Astrocyte of the hippocampus (primary cell): ENCODE measurements at places on chromosomes 16 and 17.
A peak's percentile ranks its signal among the peaks of the same experiment; 100 is the strongest.

- DNase-seq, result peak; percentile 41
Observed at GRCh38 chr17:58303971-58304749, 23.4 kb upstream of the MPO start.

- DNase-seq, result peak; percentile 51
Observed at GRCh38 chr16:84308120-84308519, 13.4 kb downstream of the WFDC1 start.

GRCh38 chr17:12922120-12922519 lies 95.7 kb downstream of the ELAC2 start:
- no peak for DNase-seq

DNA sequence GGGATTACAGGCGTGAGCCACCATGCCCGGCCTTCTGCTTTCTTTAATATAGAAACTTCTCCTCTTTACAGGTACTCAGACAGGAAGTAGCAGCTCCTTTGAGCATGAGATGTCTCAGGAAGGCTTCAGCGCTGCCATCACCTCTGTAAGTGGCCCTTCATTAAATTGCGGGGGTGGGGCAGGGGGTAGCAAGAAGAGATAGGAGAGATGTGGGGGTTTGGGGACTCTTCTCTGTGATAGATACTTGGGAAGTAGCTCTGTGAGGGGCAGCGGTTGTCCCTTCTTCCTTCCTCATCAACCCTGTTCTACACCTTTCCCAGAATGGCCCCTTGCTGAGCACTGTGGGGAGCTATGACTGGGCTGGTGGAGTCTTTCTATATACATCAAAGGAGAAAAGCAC lies 16.8 kb downstream of the ITGAM start:
- no peak for DNase-seq

DNA sequence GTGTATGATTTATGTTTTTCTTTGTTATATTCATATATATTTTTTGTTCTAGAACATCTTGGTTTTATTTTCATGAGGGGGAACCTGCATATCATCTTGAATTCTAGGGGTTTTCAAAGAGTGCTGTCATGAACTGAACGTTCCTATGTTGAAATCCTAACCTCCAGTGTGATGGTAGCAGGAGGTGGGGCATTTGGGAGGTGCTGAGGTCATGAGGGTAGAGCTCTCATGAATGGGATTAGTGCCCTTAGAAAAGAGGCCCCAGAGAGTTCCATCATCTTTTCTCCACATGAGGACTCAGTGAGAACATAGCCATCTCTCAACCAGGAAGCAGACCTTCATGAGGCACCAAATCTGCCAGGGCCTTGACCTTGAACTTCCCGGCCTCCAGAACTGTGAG lies 34.6 kb upstream of the CCDC182 start:
- no peak for DNase-seq

DNA sequence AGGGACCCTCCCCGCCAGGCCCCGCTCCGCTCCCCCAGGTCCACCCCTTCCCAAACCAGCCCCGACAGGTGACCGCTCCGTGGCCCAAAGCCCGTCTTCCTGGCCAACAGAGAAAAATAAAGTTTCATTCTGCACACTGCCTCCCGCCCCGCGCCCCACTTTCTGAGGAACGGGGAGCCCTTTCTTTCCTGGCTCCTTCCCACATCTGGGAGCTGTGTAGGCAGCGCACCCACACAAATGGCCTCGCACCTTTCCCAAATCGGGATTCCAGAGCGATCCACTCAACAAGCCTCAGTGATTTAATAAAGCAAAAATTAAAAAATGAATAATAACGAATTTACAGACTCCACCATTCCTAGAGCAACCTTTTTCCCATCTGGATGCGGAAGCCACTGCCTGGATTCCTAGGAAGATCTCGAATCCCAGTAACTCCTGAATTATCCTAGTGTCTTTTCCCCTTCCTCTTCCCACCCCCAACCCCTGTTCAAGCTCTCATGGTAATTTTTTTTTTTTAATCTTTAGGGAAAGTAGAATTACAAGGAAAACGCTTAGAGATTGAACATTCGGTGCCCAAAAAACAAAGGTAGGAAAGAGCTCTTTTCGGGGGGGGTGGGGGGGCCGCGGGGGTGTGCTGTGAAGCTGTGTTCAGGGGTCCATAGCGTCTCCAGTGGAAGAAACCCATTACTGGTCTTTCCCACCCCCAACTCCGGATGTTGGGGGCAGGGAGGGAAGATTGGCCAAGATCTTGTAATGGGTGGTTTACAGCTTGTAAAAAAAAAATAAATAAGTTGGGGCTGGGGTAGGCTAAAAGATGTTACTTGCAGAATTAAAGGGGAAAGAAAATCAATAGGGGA lies 1.6 kb downstream of the IGF2BP1 start:
- DNase-seq, result peak; percentile 50

GRCh38 chr17:43768382-43768781 lies 9.8 kb upstream of the SOST start:
- no peak for DNase-seq

GRCh38 chr17:82560802-82561428 lies 41.4 kb downstream of the FOXK2 start:
- no peak for DNase-seq

- peak; percentile 46 for DNase-seq
Observed at GRCh38 chr17:47210105-47210504, 957 bp downstream of the MYL4 start.

DNA sequence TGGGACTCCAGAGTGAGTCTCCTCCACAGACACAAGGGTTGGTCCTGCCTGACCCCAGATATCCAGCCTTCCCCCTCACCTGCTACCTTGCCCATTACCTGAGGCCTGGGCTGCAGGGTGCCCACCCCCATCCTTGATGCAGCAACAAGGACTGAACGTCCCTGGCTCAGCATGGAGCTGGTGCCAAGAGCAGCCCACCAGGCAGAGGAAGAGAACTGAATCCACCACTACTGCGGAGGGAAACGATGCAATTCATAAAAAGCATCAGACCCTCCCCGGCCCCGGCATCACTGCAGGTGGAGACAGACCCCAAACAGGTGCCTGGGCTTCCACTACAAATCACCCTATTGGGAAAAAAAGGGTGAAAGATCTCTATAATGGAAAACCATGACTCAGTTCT lies 131.0 kb upstream of the TNRC6C start:
- no peak for DNase-seq

- DNase-seq, result peak; percentile 86
Observed at GRCh38 chr16:30786936-30787612, at the start of gene ZNF629. ZNF629 (minus strand) TSS chr16:30787205; CDS start chr16:30784482, 2,723 bp downstream.

- peak; percentile 69 for DNase-seq
Observed at GRCh38 chr17:79042421-79043190, 18.6 kb downstream of the C1QTNF1 start.

DNA sequence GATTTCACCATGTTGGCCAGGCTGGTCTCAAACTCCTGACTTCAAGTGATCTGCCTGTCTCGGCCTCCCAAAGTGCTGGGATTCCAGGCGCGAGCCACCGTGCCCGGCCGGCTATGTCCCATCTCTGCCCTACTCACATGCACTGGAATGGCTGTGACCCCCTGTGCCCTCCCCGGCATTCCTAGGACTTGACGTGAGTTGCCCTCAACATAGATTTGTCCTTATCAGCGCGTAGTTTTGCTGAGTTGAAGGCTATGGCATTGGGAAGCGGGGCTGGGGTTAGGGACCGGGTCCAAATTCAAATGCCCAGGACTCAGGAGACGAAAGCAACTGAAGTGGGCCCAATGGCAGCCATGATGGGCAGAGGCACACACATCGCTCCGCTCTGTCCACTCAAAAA lies 5.8 kb downstream of the UNC13D start:
- no peak for DNase-seq

DNA sequence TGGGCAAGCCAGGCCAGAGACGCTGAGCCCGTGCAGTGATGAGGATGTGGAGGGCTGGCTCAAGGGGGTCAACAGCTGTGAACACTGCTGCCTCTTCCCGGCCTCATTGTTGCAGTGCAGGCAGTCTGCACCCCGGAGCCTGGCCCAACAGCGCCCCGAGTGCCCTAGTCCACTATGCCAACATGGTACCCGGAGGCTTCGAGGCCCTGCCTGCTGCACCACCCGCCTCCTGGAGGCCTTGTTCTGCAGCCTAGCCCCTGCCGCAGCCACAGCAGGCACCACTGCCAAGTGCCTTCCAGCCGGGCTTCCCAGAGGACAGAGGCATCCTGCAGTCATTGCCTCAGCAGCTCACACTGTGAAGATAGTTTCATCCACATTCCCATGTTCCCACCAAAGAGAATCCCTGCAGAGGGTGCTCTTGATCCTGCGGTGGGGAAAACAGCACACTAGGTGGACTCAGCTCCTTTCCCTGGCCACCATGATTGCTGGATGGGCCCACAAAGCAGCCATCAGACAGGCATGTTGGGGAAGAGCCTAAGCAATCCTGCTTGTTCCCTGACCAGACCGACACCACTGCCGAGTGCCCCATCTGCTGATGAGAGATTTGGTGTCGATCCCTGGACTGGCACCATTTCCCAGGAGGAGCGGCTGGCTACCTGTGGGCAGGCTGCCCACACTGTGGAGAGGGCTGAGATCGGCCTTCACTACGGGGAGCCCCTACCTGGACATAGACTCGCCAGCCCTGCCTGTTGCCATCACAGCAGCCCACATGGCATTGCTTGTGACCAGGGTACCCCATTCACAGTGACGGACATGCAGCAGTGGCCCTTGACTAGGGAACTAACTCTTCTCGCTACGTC lies 44.9 kb downstream of the USP22 start:
- DNase-seq, result no peak

- no peak for DNase-seq
Observed at GRCh38 chr17:13812350-13812749, 210.6 kb upstream of the HS3ST3A1 start.

DNA sequence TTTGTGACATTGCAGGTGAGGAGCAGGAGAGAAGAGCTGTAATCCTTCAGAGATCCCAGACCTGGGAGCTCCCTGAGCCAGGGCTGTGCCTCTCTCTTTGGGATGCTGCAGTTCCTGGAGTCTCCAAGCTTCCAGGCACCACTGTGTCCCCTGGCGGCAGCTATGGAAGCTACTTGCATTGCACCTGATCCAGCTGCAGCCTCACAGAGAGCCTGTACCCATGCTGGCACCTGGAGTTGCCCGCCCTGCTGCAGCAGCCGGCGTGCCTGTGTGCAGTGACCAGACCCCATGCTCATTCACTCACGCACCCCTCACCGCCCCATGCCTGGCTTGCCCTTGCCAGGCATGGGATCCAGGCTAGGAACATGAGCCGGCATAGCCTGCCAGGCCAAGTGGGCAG lies 51.8 kb upstream of the MED9 start:
- no peak for DNase-seq

- no peak for DNase-seq
Observed at GRCh38 chr17:40625311-40625710, 22.3 kb downstream of the SMARCE1 start.

- DNase-seq, result no peak
Observed at GRCh38 chr16:3012246-3012645, 477 bp upstream of the CLDN9 start.

DNA sequence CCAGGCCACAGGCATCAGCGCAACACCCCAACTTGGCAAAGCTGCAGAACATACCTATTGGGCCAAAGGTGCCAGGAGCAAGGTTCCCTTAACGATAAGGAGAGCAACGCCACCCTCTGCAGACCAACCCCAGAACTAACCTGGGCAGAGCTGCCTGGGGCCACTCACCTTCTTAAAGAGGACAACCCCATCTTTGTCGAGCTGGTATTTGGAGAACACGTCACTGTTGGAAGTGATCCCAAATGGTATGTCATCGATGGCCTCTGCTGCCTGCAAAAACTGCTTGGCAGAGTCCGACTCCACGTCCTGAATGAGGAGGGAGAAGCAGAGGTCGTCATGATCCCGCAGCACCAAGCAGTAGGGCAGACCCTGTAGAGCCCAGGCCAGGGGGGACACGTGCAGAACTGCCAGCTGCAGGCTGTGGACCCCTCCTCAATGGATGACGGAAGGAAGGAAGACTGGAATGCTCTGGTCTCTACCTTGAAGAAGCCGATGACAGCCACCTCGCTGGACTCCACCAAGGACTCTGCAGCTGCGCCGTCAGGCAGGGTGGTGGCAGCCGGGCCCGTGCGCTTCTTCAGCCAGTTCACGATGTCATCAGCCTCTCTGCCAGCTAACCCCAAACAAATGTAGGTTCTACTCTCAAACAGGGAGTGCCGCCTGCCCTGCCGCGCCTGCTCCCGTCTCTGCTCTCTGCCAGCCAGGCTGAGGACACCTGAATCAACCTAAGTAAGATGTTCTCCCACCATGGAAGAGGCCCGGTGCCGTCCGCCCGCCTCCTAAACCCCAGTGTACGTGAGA lies 5.2 kb downstream of the P4HB start:
- no peak for DNase-seq

- DNase-seq, result no peak
Observed at GRCh38 chr17:79626156-79626890, 15.5 kb upstream of the RBFOX3 start.

DNA sequence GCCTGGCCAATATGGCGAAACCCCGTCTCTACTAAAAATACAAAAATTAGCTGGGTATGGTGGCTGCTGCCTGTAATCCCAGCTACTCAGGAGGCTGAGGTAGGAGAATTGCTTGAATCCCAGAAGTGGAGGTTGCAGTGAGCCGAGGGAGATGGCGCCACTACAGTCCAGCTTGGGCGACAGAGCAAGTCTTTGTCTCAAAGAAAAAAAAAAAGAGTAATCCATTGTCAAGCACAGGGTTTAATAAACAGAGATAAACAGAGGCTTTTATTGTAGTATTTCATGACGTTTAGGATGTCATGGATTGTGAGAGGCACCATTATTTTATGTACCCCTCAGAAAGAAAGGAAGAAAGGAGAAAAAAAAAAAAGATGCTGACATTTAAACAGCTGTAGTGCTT lies 75.2 kb upstream of the RNU2-1 start:
- DNase-seq, result no peak
